ENCODE measurements at places on chromosomes 2 and 18.

GRCh38 chr2:53422979-53423378 is 344.6 kb upstream of the CHAC2 start:
- DNase-seq: no peak

DNA sequence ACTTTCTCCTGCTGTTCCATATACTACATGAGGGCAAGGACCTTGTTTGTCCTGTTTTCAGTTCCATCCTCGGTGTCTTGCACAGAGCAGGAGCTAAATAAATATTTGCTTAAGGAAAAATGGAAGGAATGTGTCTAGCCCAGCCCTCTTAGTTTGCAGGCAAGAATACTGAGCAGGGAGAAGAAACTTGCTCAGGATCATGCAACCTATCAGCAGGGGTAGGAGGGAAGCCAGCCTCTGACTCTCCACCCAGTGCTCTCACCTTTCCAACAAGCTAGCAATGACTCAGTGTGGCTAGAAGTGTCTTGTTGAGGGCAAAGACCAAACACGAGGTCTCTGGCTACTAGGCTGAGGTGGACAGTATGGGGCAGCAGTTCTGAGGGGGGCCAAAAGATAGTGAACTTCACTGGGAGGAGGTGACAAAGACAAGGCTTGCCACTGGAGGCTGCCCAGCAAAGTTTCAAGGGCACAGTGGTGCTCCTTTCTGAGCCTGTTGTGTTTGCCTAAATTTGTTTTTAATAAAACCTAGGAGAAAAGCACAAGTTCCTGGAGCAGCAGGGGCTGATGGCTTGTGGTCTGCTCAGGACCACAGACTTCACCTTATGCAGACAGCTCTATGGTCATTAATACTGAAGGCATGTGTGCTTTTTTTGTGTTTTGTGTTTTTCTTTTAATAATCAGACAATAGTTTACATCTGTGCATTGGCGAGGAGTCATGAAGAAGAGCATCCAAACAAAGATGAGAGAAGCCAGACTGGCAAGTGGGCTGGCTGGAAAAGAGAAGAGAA is 49.1 kb upstream of the CTAGE1 start:
- DNase-seq: no peak

GRCh38 chr2:100248044-100248330 is 74.3 kb downstream of the LONRF2 start:
- DNase-seq: peak; percentile 79

DNA sequence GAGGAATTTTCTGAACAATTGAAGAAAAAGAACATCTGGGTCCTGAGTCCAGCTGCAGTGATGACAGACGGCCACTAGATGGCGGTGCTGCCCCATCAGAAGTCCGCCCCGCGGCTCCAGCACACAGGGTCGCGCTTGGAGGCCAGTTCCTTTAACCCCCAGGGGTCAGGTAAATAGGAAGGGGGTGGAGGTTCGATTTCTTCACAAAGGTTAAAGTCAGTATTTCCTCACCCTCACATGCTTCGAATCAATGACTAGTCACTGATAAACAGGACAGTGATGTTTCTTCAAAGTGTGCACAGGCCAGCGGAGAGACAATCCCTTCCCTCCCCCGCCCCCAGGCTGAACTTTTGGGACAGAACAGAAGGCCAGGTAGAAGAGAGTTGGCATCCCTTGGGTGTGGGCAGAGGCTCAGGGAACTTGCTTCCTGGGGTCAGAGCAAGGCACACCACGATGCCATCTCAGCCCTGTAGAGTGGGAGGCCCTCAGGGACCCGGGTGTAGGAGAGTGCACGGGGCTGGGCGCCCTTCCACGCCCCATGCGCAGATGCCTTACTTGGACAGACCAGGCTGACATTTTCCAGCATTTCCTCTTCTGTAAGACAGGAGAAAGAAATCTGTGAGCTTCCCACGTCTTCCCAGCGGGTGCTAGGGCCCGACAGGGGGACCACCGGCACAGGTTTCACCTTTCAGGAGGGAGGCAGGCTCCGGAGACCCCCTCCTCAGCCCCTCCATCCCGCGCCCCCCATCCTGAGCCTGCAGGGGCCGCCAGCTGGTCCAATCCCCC is 722 bp downstream of the APOB start:
- DNase-seq: peak; percentile 30

GRCh38 chr2:15588329-15588919 is 3.2 kb upstream of the DDX1 start:
- no peak for DNase-seq

- DNase-seq: no peak
These were observed 140.4 kb upstream of the ALPP start for GRCh38 chr2:232238108-232238507.

DNA sequence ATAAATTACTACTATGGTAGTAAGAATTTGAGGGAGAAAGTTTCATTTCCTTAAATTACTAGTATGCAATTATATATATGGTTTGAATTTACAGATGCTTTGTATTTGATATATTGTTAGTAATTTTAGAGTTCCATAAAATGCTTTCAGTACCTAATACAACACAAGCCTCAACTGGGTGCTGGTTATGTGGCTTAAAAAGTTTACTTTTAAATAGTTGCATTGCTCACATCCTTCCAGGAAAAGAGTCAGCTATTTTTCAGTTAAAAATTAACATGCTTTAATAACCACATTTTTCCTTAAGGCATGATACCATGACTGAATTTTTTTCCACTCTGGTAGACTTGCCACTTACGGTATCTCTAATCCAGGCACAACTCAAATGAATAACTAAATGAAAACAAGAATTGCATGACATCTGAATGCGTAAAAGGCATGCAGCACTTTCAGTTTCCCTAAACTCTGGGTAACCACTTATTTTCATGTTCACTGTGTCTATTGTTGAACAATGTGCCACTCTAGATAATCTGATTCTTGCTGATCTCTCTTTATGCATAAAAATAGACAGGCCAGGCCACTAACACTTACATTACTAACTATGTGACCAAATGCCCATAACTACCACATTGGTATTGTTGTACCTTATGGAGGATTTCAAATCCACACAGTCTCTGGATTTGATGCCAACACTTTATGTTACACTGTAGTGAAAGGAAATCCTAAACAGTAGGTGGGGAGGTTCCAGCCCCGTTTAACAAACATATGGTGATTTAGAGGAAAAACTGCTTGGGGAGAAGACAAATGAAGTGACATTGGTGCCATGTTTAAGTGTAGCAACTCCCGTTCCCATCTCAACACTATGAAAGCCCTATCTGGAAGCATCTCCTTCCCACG is 35.5 kb upstream of the SLC35F5 start:
- peak; percentile 18 for DNase-seq

GRCh38 chr2:11342551-11343367 is 1.7 kb downstream of the ROCK2 start:
- no peak for DNase-seq

DNA sequence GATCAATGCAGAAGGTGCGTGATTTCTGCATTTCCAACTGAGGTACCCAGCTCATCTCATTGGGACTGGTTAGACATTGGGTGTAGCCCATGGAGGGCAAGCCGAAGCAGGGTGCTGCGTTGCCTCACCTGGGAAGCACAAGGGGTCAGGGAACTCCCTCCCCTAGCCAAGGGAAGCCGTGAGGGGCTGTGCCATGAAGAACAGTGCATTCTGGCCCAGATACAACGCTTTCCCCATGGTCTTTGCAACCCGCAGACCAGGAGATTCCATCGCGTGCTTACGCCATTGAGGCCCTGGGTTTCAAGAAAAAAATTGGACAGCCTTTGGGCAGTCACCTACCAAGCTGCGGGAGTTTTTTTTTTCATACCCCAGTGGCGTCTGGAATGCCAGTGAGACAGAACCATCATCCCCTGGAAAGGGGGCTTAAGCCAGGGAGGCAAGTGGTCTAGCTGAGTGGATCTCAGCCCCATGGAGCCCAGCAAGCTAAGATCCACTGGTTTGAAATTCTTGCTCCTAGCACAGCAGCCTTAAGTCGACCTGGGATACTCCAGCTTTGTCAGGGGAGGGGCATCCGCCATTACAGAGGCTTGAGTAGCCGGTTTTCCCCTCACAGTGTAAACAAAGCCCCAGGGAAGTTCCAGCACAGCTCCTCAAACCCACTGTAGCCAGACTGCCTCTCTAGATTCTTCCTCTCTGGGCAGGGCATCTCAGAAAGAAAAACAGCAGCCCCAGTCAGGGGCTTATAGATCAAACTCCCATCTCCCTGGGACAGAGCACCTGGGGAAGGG is 21.7 kb downstream of the TFPI start:
- no peak for DNase-seq

DNA sequence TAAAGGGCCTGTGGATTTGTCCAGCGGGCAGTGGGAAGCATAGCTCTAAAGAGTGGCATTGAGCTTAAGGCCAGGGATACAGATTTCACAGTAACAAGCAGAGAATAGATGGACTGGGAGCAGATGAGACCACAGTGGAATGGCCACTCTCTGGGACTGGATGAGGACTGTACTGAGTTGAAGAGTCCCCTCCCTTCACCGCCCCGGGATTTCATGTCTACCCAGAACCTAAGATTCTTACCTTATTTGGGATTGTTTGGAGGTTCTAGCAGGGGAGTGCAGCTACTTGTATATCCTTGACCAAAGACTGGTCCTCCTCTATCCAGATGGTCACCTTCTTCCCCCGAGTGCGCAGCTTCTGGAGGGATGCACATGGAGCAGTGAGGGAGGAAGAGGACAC is 28.0 kb upstream of the EFEMP1 start:
- no peak for DNase-seq

- DNase-seq: no peak
These were observed 382.8 kb upstream of the GALNT5 start for GRCh38 chr2:156874707-156875106.

GRCh38 chr2:152015552-152015951 is 83.3 kb downstream of the CACNB4 start:
- DNase-seq: no peak

DNA sequence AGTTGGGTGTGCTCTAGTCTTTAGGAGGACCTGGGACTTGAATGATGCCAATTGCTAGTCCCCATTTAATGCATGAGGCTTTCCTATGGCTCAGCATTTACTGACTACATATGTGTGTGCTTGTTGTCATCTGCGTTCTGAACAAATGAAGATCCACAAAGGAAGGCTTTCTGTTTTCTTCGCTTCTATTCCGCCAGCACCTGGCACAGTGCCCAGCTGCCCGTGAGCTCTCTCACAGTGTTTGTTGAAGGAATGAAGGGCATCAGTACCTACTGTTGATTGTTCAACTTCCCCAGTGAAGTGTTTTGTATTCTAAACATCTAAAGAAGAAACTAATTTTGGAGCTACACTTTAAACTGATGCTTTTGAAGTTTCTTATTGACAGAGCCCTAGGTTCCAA is 122.4 kb upstream of the LINC00305 start:
- DNase-seq: no peak

DNA sequence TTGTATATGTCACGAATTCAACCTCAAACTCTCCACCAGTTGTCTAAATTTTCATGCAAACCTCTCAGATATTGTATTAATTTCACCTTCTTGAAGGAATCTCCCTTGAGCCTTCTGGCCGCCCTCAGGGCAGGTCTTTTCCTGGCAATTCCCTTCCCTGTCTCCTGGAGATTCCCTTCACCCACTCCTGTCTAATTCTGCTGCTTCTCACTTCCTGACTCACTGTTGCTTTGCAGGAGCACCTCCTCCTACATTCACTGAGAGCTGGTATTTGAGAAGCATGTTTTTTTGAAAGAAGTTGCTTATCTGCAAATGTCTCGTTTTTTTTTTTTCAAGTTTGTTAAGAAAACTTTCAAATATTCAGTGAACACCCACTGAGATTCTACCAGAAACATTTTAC is 79.9 kb upstream of the OTOS start:
- DNase-seq: no peak

- DNase-seq: no peak
These were observed 10.3 kb upstream of the ZCCHC2 start for GRCh38 chr18:62512532-62512931.

DNA sequence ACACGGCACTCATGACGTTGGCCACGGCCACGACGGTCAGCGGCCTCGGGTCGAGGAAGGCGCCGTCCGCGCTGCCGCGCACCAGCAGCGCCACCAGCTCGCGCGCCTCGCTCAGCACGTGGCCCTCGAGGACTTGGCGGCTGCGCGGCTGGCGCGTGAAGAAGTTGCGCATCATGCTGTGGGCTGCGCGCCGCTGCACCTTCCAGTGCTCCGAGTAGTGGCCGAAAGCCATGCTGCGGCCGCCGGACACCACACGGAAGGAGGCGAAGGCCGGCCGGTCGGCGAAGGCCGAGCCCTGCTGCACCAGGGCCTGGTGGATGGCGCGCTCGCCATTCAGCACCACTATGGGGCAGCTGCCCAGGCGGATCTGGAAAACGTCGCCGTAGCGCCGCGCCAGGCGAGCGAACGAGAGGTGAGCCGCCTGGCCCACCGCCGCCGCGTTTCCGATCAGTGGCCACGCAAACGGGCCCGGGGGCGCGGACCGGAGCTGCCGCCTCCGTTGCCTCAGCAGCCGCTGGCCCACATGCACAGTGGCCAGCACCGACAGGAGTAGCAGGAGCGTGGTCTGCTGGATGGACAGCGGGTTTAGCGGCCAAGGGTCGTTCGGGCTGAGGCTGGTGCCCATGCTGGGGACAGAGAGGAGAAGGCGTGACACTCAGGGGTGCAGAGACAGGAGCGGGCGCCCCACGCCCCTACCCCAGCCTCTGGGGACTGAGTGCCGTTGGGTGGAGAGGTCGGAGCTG is 1.0 kb downstream of the CYP1B1 start:
- no peak for DNase-seq

DNA sequence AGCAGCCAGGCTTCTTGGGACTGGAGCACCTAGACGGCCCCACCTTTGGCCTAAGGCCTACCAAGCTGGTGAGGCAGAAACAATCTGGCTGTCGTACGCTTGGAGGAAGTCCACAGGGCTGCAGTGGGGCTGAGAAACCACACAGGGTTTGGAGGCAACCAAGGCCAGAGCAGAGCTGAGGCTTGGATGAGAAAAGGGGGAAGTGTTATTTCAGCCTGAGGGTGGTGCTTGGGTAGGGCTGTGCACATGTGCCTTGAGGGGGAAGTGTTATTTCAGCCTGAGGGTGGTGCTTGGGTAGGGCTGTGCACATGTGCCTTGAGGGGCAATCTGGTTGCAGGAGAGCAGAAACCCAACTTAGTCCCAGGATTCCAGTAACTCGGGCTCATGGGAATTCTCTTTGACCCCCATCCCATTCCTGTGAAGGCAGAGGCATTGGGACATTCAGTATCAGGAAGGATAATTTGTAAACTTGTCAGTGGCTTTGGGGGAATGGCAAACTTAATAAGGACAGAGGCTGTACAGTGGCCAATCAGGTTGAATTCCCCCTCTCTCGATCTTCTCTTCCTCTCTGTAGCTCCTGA is 971 bp upstream of the FBXO41 start:
- DNase-seq: peak; percentile 80

DNA sequence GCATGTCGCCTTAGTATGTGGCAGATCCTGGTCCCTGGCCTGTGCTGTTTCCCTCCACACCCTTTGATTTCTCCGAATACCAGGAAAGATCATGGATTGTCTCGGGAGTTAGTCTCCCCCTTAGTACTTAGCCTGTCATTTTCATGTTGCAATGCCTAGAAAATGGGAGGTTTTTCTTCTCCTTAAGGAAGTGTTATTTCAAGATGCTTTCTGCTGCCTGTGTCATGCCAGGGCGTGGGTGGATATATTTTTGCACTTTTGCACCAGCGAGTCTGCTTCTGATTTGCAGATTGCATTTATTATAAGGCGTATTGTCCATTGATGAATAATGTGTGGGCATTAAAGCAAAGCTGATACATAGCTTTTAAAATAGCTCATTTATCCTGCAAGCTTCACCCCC is 223.5 kb downstream of the NEDD4L start:
- no peak for DNase-seq

GRCh38 chr2:47295981-47296635 is 106.8 kb upstream of the MSH2 start:
- no peak for DNase-seq

Measured in naive B cell (primary cell).